Stimulated activated CD8-positive, alpha-beta memory T cell treated with anti-CD3 and anti-CD28 coated beads, Interleukin-15, amount 100 ng/mL, for 4 hours (primary cell): ENCODE measurements at places on chromosomes 16 and 17.

DNA sequence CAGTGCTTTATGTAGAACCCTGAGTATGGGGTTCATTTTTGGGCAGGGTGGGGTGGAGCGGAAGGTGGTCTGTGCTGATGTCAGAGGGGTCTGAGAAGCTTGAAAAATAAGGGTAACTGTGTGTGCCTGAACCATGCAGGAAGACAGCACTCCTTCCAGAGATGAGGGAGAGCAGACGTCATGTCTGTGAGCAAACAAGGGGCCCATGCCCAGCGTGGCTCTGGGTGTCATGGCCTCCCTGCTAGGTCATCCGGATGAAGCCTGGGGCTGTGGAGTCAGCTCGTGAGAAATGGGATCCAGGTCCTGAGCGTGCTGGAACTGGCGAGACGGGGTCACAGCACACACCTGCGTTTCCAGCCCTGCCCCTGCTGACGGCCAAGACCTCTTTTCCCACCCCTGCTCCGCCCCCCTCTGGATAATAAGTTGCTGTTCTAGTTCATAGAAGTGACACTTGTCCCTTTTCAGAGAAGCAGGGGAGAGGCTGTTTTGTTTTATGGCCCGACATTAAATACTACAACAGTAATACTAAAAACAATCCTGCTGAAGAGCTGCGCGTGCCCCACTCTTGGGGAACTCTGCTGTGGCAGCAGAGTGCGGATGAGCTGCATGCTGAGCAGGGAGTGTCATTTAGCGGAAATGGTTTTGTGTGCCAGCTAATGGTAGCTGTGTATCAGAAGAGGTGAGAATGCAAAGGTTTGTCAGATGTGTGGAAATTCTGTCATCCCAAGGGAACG lies 92.6 kb downstream of the RPTOR start:
- DNase-seq, result no peak

DNA sequence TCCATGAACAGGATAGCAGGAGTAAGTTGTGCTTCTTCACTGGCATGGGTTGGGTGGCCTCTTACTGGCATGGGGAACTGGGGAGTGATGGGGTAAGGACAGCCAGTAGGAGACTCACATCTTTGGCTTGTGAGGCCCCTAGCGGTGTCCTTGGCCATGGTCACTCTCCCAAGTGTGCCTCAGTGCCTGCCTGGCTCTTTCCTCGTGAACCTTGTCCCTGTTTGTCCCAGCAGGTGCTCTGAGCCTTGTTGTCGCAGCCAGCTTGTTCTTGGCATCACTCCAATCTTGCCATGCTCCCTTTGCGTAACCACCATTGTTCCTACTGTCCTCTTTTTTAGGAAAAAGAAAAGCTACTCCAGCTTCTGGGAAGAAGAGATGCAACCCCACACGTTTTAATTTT lies 53.6 kb upstream of the SDK2 start:
- DNase-seq, result no peak

DNA sequence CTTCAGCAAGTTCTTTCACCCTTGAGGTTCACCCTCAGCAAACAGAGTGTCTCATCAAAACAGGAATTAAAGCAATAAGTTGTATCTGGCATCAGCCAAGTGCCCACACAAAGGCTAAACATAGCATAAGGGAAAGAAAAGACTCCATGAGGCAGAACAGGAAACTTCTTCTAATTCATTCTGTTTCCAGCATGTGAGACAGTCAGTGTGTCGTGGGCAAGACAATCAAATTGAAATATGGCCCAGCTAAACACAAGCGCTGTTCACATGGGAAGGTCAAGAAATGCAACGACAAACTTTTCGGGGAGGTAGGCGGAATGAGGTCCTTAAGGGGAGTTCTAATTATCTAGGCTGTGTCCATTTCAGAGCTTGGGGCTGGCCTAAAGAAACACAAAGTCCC lies 393.4 kb downstream of the HAPSTR1 start:
- no peak for DNase-seq

DNA sequence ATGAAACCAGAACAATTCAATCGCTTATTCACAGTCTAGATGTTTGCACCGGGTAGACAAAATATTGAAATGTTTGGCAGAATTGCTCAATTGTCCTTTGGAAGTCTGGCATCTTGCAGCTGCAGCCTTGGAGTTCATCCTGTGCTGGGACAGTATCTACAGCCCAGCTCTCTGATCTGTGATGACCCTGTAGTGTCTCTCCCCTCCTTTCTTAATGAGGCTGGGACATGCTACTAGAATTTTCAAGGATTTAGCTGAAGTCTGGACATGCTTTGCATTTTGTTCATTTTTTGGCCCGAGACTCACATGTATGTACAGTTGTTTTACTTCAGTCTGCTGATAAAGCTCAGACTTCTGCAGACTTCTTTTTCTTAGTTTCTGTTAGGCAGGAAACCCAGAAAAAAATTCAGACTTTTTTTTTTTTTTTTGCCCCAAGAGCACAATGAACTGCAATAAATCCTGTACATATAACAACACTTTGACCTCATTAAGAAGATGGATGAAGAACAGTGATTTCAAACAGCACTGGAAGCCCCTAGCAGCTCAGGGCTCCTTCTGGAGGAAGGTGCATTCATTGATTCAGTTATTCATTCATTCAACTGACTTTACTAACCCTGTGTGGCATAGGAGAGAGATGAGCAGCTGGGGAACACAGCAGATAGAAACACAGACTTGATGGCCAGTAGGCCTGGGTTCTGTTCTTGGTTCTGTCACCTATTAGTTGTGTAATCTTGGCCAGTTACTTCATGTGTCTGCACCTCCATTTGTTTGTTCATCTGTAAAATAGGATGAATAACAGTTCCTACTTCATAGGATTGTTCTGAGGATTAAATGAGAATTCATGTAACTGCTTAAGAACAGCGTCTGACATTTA lies 210.0 kb downstream of the MAP2K4 start:
- no peak for DNase-seq

GRCh38 chr17:61498042-61498994 lies 46.1 kb downstream of the TBX4 start:
- no peak for DNase-seq

- DNase-seq, result no peak
Observed at GRCh38 chr17:79842656-79843473, 3.6 kb upstream of the CBX4 start.

- DNase-seq, result no peak
Observed at GRCh38 chr17:81386646-81387099, 8.6 kb upstream of the BAHCC1 start.

DNA sequence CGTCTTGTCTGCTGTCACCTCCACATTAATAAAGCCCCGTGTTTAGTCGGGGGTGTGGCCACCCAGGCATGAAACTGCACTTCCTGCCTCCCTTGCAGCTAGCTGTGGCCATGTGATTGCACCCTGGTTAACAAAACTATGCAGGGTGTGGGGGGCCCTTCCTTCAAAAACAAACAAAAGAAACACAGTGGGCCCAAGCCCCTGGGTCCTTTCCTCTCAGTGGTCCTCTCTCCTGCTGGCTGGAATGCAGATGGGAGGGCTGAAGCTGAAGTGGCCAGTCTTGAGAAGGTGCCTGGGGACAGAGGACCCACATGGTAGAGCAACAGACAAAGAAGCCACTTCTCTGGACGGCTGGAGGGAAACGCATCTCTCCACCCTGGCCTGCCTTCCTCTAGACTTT lies 38.0 kb upstream of the FOXF1 start:
- no peak for DNase-seq

DNA sequence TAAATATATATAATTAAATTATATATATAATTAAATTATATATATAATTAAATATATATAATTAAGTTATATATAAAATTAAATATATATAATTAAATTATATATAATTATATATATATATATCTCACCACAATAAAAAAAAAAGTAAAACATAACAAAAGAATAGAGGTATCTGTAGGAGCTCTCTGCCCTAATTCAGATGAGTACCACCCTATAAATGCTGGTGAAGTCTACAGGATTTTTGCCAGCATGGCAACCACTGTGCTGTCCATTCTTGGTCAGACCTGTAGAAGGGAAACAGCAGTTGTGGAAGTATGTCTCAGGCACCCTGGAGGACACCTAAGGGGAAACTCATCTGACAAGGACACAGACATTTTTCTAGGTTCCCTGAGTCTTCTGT lies 259.7 kb downstream of the PRKCA start:
- no peak for DNase-seq

DNA sequence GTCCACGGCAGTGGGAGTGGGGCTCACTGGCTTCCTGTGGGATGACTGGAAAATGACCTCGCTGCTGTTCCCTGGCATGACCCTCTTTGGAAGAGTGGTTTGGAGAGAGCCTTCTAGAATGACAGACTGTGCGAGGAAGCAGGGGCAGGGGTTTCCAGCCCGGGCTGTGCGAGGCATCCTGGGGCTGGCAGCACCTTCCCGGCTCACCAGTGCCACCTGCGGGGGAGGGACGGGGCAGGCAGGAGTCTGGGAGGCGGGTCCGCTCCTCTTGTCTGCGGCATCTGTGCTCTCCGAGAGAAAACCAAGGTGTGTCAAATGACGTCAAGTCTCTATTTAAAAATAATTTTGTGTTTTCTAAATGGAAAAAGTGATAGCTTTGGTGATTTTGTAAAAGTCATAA lies 7.8 kb upstream of the RNF213 start:
- DNase-seq, result peak; percentile 69

- DNase-seq, result no peak
Observed at GRCh38 chr17:65467156-65467555, 94.3 kb downstream of the AXIN2 start.

- DNase-seq, result no peak
Observed at GRCh38 chr16:80615735-80616134, 74.9 kb downstream of the DYNLRB2 start.

DNA sequence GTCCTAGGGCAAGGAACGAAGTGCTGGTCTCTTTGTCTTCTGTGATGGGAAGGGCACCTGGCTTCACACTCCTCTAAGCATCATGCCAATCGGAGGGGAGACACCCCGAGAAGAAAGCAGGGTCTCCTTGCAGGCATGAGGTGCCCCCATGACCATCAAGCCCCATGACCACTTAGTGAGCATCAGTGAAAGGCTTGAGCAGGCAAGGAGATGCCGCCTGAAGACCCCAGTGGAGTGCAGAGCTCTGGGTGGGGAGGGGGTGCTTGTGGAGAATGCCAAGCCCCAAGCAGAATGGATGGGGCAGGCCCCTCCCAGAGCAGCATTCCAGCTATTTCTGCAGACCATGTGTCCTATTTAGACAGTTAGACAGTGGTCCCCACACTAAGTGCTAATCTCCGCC lies 232.7 kb upstream of the TNRC6C start:
- DNase-seq, result no peak

GRCh38 chr17:73165616-73166404 lies 1.0 kb downstream of the SSTR2 start:
- DNase-seq, result no peak

DNA sequence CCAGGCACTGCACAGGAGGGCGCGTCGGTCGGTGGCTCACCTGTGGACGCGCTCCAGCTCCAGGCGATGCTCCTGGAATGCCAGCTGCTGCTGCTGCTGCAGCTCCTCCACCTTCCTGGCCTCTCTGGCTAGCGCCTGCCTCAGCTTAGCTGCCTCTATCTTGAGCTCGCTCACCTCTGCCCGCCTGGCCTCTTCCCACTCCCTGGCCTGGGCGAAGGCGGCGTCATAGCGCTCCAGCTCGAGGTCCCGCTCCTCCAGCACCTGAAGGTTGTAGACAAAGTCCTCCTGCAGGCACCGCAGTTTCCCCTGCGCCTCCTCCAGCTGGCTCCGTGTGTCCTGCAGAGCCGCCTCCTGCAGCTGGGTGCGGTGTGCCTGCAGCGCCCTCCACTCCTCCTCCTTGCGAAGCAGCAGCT lies 11.1 kb downstream of the CCDC57 start:
- DNase-seq, result no peak

DNA sequence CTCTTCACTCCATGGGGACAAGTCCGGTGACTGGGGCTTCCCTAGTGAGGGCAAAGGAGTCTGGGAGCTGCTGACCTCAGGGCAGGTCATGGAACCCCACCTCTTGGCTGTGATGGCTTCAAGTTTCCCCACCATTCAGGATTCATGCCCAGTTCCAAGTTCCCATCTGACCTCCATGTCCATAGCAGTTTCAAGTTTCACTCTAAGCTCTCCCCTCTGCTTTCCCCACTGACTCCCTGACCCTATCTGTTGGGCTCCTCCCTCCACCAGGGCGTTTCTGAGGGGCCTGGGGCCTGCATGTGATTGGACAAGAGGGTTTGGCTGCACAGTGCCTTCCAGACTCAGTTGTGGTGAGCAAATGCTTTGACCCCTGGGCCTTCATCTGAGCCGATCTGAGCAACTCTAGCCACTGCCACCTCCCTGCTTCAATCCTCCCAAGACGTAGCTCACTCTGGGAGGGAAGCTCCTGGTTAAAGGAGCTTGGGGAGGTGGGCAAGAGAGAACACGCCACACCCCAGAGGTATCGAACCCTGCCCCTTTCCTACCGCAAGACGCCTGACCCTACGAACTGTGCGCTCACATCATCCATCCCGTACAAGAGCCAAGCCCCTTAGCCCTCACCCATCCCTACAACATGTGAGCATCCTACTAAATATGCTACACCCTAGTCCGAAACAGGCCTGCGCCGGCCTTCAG lies 8.3 kb downstream of the ZNF629 start:
- DNase-seq, result no peak

DNA sequence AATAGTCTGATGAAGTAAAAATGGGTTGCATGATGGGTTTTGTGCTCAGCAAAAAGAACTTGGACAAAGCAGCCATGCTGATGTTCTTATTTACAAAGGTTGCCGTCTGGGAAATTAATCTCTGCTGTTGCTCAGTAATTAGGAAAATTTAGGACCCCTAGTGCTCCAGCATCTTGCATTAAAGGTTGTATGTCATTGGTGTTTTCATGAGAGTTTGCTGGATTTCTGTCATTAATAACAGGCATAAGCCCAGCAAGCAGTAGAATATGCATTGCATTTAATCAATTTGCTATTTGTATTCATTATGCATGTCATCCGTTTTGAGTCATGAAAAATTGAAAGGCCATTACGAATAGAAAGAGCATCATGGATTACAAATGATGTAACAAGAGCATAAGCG lies 45.3 kb upstream of the C16orf78 start:
- no peak for DNase-seq

DNA sequence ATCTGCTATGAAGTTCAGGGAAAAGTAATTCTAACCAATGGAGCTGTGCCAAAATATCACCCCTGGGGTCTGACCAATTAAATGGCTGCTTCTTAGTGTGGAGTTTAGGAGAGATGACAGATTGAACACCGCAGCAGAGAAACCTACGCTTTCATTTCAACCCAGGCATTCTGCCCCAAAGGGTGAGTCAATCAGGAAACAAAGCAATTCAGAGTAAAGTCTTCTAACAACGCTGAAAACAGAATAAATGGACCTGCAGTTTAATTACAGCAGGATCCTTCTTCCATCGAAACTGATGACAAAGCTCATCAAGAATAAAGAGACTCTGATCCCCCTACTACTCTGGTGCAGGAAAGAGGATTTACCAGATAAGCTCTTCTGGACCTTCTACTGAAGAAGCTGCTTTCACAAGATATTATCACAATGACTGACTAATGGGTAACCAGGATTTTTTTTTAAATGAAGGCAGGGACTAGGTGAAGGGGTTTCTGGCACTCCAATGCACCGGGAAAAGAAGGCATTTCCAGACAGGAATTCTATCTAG lies 16.7 kb downstream of the RFFL start:
- DNase-seq, result no peak

DNA sequence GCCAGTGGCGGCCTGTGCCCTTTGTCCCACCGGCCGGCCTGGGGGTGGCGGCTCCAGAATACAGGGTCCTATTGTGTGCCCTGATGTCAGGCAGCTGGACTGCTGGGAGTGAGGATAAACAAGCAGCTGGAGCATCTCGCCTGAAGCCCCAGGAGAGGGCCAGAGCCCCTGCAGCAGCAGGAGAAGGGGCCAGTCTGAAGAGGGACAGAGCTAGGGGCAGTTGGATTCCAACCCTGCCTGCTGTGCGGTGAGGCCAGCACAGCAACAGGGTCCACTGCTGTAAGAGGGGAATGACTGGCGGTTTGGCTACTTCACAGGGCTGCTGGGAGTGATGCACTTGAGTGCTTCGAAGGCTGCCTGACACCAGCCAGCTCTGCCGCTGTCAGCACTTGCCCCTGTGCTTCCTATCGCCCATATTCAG lies 25.0 kb downstream of the RAB11FIP4 start:
- no peak for DNase-seq
